ENCODE measurements at places on chromosomes 1 and 21.

- DNase-seq, result no peak
These were observed 9.8 kb downstream of the C1orf74 start for GRCh38 chr1:209774592-209774991.

DNA sequence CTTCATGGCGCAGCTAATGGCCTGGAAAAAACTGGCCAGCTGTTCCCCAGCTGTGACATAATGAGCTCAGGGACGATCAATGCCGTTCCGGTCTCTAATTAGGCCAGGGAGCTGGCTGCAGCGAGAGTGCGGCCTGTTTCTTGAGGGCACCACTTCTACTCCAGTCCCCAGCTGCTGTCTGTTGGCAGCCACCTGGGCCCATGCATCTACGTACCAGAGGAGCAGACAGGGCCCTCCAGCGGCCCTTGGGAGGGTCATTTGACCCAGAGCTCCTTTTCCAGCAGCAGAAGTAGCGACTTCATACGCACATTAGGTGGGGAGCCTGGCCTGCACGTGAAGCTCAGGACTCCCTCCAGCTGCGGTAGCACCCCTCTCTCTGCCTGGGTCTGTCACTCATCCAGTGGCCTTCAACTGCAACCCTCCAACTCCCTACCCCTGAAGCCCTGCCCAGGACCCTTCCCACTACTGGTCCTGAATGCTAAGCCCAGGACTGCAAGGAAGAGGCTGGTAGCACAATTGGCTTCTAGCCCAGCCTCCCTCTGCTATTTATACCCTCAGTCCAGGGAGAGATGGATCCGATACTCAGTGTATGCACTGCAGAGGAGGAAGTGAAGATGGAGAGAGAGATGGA is 9.1 kb upstream of the GPR61 start:
- no peak for DNase-seq

GRCh38 chr1:101918277-101918676 is 78.4 kb downstream of the OLFM3 start:
- no peak for DNase-seq

- DNase-seq, result peak; percentile 74
These were observed 37.1 kb upstream of the ARHGEF10L start for GRCh38 chr1:17502326-17502778.

DNA sequence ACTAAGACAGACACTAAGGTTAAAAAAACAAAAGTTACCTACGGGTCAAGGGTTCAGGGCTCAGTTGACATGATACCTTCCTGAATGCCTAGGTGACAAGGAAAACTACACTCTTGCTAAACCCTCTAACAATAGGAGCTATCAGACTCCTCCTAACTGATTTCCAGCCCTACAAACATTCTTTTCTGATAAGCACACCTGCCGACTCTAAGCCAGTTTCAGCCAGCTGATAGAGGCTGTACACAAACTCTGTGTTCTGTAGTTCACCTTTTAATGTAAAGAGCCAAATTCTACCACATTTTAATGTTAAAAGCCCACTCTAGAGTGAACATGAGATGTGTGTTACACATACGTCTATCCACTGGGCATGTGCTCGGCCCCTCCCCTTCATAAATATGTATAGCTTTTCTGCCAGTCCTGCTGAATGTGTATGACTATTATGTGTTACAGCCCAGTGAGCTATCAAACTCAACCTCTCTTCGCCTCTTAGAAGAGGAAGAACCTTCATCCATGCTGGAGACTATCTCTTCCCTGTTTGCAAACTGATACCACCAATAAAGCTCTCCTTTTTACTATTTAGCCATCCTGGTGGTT is 40.0 kb upstream of the FAM163A start:
- no peak for DNase-seq

- no peak for DNase-seq
These were observed 102.9 kb upstream of the TLR5 start for GRCh38 chr1:223245983-223246382.

DNA sequence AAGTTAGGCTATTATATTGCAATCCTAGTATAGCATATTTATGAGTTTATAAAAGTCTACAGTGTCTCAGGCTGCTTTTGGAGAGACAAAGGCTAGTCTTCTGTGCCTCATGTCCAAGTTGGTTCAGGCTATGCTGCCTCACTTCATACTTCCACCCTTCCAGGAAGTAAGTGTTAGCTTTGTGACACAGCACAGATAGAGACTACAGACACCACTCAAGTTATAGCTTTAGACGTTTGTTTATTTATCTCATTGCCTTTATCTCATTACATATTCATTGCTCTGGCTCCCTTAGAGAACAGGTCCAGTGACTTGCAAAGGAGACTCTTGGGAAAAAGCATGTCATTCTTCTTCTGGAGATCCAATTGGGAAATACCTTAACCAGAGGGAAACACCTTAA is 22.6 kb upstream of the GBP4 start:
- no peak for DNase-seq

- DNase-seq, result no peak
These were observed 16.6 kb downstream of the NFIA start for GRCh38 chr1:61098906-61099437.

DNA sequence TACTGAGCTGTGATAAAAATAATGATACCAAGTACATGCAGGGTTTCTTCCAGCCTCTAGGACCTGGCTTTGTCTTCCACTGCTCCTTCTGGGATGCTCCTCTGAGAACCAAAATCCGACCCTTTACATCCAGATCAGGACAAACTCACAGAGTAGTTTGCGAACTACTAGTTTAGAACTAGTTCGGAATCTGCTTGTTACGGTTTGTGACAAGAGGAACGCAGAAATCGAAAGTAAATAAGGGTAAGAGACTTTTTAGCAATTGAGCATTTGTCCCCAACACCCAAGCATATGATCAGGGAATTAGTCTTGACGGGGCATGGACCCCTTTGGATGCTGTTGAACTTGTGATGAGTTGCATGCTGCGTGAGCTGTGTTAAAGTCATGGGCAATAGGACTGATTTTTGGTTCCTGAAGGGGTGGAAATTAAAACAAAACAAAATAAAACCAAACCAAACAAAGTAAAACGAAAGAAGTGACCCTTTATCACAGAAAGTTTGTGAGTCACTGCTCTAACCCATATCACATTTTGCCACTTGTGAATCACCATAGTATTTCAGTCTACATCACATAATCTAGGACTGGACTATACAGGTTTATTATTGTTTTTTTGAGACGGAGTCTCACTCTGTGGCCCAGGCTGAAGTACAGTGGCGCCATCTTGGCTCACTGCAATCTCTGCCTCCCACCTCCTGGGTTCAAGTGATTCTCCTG is 35.7 kb upstream of the ERRFI1 start:
- DNase-seq, result no peak

- DNase-seq, result no peak
These were observed 32.4 kb upstream of the BSDC1 start for GRCh38 chr1:32426489-32427255.

DNA sequence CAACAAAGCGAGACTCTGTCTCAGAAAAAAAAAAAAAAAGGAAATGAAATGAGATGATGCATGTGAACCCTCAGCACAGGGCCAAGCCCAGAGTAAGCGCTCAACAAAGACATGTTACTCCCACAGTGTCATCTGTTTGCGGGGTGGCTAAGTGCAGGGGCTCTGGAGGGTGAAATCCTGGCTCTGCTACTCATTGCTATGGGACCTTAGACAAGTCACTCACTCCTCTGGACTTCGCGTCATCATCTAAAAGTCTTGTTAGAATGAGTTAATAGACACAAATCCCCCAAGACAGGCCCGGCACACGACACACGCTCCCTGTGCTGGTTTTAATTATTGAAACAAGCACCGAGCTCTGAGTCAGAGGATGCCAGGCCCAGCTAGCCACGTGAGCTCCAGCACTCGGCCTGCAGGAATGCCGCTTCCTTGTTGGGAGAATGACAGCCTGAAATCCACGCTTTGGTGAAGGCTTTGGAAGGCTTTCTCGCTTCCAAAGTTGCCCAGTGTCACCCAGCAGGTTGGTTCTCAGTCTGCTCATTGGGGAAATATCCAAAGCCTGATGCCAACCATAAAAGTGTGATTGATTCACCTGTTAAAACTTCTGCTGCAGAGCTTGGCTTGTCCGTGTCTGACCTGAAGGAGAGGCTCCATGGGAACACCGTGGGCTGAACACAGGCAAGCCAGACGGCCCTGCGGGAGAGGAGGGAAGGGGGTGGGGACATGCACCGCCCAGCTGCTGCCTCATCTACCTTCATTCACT is 36.7 kb upstream of the TARDBP start:
- no peak for DNase-seq

DNA sequence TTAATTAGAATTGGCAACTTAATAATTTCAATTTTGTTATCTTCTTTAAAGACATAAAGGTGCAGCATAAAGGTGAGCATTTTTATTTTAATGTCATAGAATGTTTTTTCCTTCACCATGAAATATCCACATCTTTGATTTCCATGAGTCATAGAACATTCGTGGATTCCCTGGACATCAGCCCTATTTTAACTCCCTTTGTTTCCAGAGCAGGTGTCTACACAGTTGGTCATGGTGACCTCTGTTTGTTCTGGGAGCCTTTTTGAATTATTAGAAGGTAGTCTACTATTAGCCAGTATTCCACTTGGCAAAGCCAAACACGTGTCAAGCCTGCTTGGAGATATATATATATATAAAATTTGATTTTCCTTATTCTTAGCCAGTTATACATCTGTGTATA is 572.9 kb downstream of the LTN1 start:
- DNase-seq, result no peak

- no peak for DNase-seq
These were observed 132.4 kb downstream of the HMGB4 start for GRCh38 chr1:33996281-33996680.

- DNase-seq, result peak; percentile 35
These were observed at the start of gene SLC6A17 for GRCh38 chr1:110150330-110151174. SLC6A17 (plus strand) TSS chr1:110150494; CDS start chr1:110166930, 16,436 bp downstream.

- no peak for DNase-seq
These were observed 80.6 kb upstream of the RAVER2 start for GRCh38 chr1:64664299-64664698.

DNA sequence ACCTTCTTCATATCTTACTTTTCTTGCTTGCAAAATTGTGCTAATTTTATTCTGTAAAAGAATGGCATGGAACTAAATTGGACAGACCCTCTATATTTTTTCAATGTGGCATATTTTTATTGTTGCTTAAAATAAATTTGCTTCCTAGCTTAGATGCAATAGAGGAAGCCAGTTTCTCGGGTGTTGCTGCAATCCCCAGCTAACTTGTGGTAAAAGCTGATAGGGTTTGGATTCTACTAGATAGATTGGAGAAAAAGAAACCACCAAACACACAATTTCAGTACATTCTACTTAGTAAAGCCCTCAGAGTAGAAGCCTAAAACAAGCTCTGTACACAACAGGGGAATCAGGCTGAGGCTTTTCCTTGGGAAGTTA is 49.5 kb upstream of the GCLM start:
- no peak for DNase-seq

GRCh38 chr1:166040202-166040997 is 126.4 kb downstream of the FAM78B start:
- DNase-seq, result no peak

GRCh38 chr1:230105754-230106625 is 39.0 kb downstream of the GALNT2 start:
- DNase-seq, result no peak

DNA sequence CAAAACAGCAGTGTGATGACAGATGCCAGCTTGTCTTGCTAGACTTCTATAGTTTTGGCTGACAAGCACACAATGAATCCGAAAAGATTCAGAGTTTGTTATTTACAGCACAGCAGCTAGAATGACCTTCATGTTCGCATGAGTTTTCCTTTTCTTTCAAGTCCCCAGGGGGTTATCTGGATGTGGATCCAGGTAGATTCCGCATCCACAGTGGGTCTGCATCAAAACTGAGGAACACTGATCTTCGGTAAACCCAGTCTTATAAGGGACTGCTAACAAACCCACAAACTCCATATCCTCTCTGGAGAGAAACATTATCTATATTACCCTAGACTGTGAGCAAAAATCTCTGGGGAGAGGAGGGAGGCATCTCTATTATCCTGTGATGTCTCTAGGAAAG is 69.0 kb upstream of the DEPDC1 start:
- DNase-seq, result no peak

DNA sequence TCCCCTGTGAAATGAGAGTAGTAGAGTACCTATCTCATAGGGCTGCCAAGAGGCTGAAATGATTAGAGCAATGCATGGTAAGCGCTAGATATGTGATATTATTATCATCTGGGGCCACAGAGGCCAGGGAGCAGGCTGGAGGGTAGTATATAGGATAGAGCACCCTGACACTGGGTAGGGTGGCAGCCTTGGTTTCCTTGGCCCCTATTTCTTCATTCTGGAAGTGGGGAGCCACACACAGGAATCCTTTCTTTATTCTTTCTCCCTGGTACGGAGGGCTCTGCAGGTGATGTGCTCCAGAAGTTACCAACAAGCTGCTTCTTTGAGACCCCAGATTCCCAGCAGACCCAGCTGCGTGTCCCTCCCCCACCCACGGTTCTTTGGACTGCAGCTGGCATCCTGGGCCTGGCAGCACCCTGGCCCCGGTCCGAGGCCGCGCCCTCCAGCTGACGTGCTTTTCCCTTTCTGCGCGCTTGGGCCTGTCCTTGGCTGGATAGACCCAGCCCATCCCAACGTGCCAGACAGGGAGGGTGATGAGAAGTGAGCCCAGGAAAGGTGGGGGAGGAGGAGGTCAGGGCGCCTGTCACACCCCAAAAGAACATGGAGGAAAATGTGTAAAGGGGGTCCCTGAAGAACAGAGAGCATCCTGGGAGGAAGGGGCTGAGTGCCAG is 18.2 kb downstream of the INAVA start:
- DNase-seq, result no peak

DNA sequence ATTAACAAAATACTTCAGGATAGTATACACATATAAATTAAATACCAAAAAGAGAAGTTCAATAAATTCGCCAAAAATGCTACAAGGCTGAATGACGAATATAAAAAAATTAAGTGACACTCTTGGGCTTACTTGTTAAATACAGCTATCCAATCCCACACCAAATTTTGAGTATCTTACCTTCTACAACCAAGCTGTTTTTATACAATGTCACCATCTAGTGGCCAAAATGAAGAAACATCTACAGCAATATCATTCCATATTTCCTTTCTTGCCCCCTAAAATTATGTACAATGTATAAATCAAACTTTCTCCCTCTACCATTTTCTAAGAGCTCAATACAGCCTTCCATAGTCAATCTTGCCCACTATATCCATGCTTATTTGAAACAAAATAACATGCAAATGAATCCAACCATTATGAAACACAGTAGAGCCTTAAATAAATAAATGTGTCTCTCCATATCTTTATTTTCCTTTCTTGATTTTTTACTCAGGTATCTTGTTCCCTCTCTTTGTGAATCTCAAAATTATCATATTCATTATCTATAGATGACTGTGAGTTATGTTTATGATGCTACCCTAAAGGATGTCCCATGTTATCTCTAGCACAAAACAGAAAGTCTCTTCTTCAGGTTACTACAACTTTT is 86.3 kb downstream of the ACBD6 start:
- DNase-seq, result no peak

GRCh38 chr1:199102239-199102638 is 463.4 kb downstream of the PTPRC start:
- DNase-seq, result no peak

- DNase-seq, result no peak
These were observed 40.4 kb downstream of the TENT5C start for GRCh38 chr1:117646007-117646811.

DNA sequence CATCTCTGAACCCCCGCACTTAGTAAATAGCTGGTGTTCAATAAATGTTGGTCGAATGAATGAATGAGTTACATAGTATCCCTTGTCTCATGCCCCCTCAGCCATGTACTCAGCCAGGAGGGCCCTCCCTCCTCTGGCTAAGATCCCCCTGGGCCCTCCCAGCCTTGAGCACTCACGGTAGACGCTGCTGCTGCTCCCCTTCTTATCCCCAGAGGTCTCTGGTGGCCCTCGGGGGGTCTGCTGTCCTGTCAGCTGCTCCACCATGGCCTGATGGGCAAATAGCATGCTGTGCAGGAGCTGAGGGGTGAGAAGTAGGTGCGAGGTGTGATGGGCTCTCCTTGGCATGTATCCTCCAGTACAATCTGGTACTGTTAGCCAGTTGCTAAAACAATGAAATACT is 1.9 kb downstream of the ETV3L start:
- DNase-seq, result no peak

Data from stimulated activated CD4-positive, alpha-beta T cell treated with anti-CD3 and anti-CD28 coated beads, Interleukin-2, amount 100 ng/mL, for 24 hours (primary cell).